ENCODE measurements at places on chromosomes 6 and 20.

- no peak for DNase-seq
Observed at GRCh38 chr20:42024653-42025052, 406.5 kb upstream of the CHD6 start.

GRCh38 chr6:105336986-105337385 lies 65.9 kb downstream of the PREP start:
- DNase-seq: no peak

DNA sequence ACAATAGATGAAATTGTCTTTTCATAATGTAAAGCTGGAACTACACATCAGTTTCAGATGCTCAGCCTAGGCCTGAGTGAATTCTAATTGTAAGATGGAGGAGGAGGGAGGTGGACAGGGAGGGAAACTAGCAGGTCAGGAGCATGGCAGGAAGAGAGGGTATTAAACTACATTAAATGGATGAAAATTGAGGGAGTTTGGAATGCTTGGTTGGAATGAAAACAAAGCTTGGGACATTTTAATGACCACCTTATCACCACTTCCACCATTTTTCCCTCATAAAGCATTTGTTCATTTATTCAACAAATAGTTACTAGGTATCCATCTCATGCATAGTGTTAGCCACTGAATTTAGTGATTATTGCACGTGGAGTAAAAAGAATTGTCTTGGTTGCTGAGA lies 65.0 kb downstream of the KIZ start:
- DNase-seq: no peak

DNA sequence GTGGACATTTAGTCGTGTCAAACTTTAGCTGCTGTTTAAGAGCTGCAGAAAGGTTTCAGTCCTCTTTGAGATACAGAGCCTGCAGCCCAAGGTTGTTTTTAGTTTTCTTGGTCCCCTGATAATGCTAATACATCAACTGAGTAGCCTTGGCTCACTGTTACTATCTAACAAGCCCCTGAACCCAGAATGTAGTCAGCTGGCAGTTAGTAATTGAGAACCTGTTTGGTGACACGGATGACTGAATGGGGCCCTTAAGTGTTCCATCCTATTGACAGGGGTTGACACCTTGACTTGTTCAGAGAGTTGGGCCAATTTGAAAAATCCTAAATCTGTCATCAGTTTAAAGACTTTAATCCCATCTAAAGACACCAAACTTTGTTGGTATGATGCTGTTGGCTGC lies 2.8 kb downstream of the RTN4IP1 start:
- DNase-seq: no peak

GRCh38 chr6:51141080-51141479 lies 322.4 kb downstream of the TFAP2B start:
- no peak for DNase-seq

DNA sequence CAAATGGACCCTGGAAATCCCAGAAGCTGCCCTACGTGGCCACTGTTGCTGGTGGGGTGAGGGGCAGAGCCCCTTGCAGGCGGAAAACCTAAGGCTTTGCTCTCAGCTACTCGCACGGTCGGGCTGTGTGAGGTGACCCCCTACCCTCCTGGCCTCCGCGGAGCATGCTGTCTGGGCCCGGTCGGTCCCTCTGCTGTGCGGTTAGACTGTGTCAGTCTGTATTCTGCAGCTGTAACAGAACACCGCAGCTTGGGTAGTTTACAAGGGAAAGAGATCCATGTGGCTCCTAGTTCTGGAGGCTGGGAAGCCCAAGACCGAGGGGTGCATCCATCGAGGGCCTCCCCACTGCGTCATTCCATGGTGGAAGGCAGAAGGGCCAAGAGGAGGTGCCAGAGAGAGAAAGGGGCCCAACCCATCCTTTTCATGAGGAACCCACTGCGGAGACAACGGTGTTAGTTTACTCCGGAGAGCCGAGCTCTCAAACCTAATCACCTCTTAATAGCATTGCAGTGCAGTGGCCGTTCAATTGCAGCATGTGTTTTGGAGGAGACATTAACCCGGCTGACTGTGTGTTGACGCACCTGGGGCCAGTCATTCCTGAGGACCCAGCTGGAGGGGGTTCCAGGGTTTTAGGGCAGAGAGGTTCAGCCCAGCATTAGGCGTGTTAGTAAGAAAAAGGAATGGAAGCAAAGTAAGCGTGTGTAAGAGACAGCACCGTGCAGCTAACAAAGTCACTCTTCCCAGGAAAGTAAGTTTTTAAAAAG lies 18.3 kb downstream of the COL9A3 start:
- DNase-seq: no peak

GRCh38 chr20:61534346-61534745 lies 282.3 kb downstream of the CDH4 start:
- DNase-seq: no peak
